ENCODE measurements at places on chromosomes 12 and 14.

DNA sequence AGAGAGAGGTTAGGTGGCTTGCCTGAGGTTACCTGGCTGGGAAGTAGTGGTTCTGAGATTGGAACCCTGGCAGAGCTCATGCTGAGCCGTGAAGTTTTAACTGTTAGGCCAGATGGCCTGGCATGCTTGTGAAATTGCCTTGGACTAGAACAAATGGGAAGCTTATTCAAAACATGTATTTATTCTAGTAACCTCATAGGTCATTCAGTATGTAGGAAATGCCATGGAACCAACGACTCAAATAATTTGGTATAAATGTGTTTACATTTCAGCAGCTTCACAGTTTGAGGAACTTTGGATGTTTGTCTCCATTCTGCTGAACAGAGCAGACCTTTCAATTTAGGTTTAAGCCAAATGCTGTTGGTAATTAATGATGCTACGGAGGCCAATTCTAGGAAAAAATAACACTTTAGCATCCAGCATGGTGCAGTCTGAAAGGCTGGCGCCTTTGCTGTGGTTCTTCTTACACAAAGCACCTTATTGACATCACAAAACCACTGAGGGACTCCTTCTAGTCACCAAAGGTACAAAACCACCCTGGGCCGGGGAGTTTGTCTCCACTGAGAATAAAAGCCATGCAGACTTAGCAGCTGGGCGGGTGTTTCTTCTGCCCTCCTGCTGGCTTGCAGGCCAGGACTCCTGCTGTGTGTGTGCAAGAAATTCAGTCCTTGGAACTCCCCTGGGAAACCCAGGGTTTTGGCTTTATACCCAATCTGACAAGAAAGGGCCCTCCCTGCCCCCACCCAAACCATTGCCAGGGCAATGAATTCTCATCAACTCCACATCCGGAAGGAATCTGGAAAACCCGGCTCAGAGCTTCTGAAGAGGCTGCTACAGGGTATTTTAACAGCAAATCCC is 64.2 kb downstream of the ELK3 start:
- DNase-seq = no peak

DNA sequence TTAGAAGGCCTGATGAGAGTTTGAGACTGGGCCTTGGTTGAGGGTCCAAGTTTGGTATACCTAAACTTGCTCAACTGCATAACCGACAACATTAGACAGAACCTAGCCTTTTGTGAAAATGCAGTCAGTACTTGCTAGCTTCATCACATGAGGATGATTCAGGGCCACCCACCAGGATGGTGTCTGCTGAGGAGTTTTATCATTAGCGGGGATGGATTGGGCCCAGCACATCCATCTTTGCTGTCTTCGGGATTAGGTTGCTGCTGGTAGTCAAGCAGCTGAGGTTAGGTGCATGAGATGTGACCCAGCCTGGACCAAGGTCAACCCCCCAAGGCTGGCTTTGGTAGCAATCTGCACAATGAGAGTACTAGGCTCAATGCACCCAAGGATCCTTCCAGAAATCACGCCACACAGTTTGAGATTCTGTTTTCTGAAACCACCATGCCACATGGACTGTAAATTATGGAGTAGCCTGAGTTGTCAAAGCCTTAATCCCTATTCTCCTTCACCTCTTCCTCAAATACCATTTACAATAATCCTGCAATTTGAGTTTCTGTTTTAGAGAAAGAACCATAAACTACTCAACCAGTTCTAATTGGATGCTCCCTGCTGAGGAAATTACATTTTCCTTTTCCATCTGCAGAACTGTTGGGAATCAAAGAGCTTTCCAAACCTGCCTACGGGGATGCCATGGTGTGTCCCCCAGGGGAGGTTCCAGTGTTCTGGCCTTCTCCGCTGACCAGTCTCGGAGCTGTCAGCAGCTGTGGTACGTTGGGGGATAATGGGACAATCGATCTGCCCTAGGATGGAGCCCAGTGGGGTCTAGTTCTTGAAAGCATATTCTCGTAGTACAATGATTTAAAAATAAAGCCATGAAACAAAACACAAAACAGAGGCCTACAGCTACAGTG is 61.7 kb downstream of the DGLUCY start:
- no peak for DNase-seq

DNA sequence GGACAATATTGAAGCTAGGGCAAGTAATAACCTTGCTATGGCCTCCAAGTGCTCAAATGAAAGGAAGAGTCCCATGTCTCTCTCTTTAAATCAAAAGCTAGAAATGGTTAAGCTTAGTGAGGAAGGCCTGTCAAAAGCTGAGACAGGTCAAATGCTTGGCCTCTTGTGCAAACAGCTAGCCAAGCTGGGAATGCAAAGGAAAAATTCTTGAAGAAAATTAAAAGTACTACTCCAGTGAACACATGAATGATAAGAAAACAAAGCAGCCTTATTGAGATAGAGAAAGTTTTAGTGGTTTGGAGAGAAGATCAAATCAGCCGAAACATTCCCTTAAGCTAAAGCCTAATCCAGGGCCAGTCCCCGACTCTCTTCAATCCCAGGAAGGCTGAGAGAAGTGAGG is 84.1 kb upstream of the PLEKHA5 start:
- no peak for DNase-seq

DNA sequence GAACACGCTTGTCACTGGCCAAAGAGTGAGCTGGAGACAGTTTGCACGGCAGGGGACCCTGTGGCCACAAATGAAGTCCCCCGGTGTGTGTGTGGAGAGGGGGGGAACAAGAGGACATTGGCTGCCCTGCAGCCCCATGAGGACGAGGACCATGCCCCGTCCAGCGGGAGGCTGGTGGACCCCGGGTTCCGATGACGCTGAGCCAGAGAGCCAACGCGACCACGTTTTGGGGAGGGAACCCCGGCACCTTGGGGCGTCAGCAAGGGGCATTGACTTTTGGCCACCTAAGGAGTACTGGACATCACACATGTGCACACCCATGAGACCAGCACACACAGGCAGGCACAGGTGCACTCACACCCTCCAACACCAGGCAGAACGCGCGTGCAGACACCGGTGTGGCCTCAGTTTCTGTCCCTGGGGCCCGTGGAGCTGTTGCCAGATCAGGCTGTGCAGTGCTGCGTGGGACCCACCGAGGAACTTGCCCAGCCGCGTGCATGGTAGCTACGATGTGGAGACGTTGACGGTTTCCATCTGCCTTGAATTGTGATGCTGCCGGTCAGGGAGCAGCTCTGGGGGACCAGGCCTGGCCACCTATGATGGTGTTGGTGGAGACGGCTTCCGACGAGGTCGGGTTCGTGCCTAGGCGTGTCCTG is 26.5 kb downstream of the NOC4L start:
- DNase-seq = no peak

GRCh38 chr14:23005451-23006187 is 4.3 kb downstream of the C14orf93 start:
- no peak for DNase-seq

DNA sequence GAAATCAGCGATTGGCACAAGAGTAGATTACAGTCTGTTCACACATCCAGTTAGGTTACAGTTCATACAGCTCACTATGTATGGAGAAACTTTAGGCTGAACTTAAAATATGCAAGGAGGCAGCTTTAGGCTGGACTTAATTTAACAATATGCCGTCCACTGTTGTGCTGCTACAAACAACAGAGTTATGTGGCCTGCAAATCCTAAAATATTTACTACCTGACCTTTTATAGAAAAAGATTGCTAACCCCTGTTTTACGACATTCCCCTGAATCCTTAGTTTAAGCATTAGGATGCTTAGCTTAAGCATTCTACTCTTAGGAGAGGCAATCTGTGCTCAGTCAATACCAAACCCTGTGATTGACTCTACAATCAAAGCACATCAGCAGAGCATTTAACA is 50.9 kb downstream of the DAO start:
- no peak for DNase-seq

GRCh38 chr14:33938131-33938949 is 12.5 kb downstream of the EGLN3 start:
- DNase-seq = no peak

Measured in left renal pelvis (tissue), 4 donors.